ENCODE measurements at places on chromosomes 13 and 19.

- DNase-seq: no peak
Measured at GRCh38 chr13:87120476-87120875, 550.7 kb upstream of the SLITRK5 start.

- DNase-seq: no peak
Measured at GRCh38 chr13:86445672-86446071, 646.5 kb upstream of the SLITRK6 start.

DNA sequence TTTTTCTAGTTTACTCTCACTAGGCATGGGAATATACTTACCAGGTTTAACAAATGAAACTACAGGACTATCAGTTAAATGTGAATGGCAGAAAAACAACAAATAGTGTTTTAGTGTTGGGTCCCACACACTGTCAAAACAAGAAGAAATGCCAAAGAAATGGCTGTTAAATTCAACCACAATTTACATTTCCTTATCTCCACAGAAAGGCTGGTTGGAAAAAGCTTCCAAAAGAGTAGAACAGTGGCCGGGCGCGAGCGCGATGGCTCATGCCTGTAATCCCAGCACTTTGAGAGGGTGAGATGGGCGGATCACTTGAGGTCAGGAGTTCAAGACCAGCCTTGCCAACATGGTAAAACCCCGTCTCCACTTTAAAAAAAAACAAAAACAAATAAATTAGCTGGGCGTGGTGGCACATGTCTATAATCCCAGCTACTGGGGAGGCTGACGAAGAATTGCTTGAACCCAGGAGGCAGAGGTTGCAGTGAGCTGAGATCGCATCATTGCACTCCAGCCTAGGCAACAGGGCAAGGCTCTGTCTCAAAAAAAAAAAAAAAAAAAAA lies 66.5 kb downstream of the SERP2 start:
- DNase-seq: no peak

- no peak for DNase-seq
Measured at GRCh38 chr19:51461723-51462161, 3.5 kb upstream of the SIGLEC8 start.

GRCh38 chr13:34667286-34668218 lies 274.5 kb upstream of the NBEA start:
- DNase-seq: no peak

GRCh38 chr13:89205856-89206520 lies 1534.8 kb downstream of the SLITRK5 start:
- DNase-seq: no peak

- no peak for DNase-seq
Measured at GRCh38 chr13:91236921-91237320, 110.6 kb upstream of the MIR17HG start.

GRCh38 chr19:46376241-46377153 lies 29.6 kb downstream of the PPP5C start:
- DNase-seq: no peak

DNA sequence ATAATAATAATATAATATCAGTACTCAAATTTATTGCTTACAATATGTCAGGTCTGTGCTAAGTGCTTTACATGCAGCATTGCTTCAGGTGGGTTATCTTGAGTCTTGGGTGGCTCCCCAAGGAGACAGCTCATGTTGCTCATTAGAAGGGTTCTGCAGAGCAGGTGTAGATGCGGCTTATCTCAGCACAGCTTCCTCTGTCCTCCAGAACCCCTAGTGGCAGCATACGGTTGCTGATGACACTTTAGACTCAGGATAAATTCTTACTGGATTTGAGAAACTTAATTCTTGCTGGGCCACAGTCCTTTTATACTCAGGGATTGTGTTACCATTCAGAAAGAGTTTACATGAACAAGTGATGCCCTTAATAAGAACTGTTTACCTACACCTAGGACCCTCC lies 8.9 kb downstream of the COG3 start:
- DNase-seq: no peak

DNA sequence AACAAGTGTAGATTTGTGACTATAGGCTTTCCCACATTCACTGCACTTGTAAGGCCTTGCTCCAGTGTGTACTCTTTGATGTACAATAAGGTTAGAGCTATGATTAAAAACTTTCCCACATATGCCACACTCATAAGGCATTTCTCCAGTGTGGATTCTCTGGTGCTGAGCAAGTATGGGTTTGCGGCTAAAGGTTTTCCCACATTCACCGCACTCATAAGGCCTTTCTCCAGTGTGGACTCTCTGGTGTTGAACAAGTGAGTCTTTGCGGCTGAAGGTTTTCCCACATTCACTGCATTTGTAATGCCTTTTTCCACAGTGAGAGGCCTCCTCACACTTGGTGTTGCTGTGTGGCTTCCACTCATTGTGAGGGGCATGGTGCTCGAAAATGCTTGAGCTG lies 3.7 kb downstream of the ZNF772 start:
- DNase-seq: no peak

- peak; percentile 4 for DNase-seq
Measured at GRCh38 chr13:44972956-44973581, 16.2 kb downstream of the NUFIP1 start.

GRCh38 chr13:73417012-73417615 lies 358.3 kb downstream of the KLF5 start:
- DNase-seq: no peak

- no peak for DNase-seq
Measured at GRCh38 chr19:11452620-11453310, 17.3 kb downstream of the PRKCSH start.

GRCh38 chr19:35272122-35272719 lies 3.5 kb downstream of the USF2 start:
- no peak for DNase-seq

- no peak for DNase-seq
Measured at GRCh38 chr19:12162513-12162881, 399 bp upstream of the ZNF136 start.

DNA sequence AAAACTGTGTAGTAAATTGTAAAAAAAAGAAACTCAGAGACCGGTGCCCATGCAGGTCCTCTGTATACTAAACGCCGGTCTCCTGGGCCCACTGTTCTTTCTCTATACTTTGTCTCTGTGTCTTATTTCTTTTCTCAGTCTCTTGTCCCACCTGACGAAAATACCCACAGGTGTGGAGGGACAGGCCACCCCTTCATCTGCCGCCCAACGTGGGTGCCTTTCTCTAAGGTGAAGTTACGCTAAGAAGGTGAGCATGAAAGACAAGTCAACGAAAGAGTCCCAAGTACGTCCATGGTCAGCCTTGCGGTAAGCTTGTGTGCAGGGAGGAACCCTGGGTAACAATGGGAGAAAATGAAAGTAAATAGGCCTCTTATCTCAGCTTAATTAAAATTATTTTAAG lies 48.0 kb upstream of the WASF3 start:
- DNase-seq: no peak

- no peak for DNase-seq
Measured at GRCh38 chr19:33249740-33250366, 24.2 kb upstream of the SLC7A10 start.

DNA sequence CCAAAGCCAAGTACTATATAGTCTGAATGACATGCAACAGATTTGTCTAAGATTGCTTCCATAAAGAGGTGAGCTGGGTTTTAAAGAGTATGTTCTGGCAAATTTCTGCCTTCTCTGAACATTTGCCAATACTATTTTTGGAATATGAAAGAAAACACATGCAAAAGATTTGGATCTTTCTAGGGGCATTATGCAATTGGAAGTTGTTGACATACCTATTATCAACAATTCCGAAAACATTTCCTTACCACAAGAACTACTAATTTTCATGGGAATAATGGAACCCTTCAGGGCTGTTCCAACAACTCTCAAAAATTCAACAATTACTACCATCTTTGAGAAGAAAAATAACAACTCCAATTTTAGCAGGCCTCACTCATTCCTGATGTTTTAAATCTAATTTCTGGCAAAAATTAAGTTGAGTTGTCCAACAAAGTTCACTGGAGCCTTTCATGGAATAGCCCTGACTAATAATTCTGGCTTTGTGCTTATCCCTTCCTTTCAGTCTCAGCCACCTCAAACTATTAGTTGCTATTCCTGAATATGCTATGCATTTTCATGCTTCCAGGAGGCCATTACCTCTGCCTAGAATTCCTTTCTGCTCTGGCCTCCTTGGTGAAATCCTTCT lies 250.0 kb downstream of the RGCC start:
- DNase-seq: no peak

DNA sequence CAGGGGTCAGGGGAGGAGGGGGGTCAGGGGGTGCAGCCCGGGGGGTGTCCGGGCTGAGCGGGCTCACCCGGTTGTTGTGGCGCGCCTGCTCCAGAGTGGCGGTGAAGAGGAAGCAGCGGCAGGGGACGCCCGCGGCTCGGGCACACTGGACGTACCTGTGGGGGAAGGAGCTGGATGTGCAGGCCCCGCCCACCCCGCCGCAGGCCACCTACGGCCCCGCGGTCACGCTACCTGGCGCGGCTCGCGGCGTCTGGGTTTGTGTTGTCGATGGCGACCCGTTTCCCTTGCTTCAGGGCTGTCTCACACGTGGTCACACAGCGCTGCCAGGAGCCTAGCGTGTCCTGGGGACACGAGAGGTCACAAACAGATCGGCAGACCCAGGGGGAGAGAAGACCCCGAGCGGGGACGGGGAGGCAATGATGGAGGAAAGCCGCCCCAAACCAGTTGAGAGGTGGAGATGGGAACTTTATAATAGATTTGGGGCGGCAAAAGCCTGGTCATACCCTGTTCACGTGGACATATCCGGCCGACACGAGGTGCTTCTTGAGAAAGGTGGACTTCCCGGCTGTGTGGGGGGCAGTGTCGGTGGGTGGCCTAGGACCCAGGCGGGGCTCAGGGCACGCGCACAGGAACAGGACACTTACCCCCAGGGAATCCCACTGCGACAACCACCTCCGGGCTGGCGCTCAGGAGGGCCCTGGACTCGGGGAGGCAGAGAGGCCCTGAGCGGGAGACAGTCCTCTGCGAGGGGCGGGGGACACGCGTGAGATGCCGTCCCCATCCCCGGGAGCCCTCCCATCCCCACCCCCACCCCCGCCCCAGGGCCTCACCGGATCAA lies 5.6 kb downstream of the PNKP start:
- DNase-seq: no peak

DNA sequence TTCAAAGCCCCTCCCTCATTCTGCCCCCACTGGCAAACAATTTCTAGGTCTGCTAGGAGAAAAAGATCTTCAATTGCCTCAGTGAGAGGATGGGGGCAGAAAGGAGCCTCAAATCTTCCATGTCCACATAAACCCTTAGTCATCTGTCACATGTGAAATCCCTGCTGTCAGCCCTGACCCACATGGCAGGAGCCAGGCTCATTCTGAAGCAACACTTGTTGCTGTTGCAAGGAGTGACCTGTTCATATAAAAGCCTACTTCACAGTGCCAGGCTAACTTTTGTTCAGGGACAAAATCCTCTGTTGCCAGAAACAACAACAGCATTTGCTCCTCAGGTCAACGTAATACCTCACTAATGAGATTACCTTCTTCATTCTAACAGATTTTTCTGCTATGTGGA lies 70.5 kb downstream of the IRS2 start:
- DNase-seq: no peak

DNA sequence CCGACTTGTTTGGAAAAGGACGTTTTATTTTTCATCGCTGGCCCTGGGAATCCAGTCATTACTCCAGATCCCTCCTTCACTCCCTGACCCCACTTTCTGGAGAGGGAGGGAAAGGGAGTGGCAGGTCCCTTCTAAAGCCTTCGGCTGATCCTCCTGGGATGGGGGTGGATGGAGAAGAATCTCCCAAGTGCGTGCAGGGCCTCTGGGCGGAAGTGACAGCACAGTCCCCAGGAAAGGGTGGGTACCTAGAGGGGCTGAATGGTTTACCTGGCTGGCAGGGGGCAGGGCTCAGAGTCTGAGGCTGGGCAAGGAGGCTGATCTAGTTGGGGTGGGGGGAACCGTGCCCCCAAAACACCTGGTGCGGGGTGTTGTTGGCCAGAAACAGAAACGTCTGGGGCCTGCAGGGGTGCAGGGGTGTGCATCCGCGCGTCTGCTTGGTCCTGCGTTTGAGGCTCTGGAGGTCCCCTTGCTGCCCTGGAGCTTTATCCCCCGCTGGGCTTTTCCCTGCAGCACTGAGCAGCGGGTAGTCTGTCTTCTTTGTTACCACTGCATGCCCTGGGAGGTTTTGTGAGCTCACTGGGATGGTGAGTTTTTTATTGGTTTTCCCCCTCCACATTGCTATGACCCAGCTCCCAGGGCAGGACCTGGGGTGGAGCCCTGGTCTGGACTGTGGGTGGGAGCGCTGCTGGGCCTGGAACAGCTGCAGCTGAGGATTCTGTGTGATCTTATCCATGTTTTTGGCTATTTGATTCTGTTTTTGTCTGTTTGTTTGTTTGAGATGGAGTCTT lies 3.0 kb upstream of the ZNF628 start:
- DNase-seq: no peak

GRCh38 chr13:35720690-35721554 lies 244.4 kb upstream of the MAB21L1 start:
- peak; percentile 31 for DNase-seq

DNA sequence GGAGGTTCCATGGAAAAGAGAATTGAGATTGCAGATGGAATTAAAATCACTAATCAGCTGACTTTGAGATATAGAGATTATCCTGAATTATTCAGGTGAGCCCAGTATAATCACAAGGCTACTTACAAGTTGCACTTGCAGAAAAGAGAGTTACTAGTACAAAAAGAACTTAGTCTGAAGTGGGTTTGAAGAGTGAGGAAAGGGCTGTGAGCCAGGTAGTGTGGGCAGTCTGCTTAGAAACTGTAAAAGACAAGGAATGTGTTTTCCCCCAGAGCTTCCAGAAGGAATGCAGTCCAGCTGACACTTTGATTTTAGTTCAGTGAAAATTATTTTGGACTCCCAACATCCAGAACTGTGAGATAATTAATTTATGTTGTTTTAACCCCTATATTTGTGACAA lies 285.4 kb upstream of the GPC6 start:
- DNase-seq: no peak

DNA sequence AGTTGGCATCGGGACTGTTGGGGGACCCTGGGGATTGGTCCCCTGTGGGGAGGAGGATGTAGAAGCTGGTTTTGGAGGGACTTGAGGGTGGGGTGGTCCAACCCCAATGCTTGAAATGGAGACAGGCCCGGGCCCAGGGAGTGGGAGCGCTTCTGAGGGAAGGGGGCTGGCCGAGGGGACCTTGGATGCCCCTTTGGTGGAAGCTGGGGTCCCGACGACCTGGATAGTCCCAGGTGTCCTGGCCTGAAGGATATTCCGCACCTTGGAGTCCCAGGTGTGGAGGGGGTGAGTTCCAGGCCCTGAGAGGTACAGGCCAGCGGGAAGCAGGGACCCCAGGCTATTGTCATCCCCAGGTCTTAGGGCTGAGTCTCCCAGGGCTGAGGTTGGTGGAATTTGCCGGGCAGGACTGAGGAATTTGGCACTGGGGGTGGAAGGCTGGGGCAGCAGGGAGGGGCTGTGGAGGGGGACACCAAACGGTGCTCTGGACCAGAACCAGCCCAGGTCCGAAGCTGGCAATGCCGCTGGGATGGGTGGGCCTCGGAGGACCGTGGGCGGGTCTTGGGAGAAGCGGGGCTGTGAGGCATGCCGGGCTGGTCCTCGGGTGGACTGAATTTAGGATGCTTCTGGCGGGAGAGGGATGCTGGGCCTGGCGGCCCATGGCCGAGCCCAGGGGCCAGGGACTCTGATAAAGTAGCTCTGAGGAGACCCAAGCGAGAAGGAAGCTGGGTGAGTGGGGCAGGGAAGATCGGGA lies 1.8 kb downstream of the HDGFL2 start:
- no peak for DNase-seq

- peak; percentile 52 for DNase-seq
Measured at GRCh38 chr19:11479090-11479897, 1.6 kb downstream of the ELAVL3 start.

GRCh38 chr19:9863759-9864158 lies 28.6 kb downstream of the PIN1 start:
- no peak for DNase-seq

- DNase-seq: no peak
Measured at GRCh38 chr19:30864391-30865215, 484.6 kb downstream of the TSHZ3 start.

GRCh38 chr13:25149711-25150110 lies 22.4 kb downstream of the AMER2 start:
- DNase-seq: no peak

All from NCI-H1092 (cell line).